ENCODE measurements at places on chromosomes 7 and 10.

DNA sequence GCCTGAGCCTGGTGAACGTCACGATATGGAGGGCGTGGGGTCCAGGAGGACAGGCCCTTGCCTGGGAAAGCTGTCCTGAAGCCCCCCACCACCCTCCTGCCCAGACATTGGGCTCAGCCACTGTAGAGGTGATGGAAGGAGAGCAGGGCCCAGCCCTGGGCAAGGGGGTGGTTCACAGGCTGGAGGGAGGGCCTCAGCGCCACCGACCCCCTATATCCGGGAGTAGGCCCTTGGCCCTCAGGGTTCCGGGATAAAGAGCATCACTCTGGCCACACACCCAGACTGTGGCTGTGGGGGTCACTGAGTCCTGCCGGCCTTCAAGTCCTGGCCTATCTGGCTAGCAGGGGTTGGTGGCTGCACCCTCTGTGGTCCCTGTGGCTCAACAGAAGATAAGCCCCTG lies 55.3 kb upstream of the GTF2IRD1 start:
- DNase-seq, result no peak

DNA sequence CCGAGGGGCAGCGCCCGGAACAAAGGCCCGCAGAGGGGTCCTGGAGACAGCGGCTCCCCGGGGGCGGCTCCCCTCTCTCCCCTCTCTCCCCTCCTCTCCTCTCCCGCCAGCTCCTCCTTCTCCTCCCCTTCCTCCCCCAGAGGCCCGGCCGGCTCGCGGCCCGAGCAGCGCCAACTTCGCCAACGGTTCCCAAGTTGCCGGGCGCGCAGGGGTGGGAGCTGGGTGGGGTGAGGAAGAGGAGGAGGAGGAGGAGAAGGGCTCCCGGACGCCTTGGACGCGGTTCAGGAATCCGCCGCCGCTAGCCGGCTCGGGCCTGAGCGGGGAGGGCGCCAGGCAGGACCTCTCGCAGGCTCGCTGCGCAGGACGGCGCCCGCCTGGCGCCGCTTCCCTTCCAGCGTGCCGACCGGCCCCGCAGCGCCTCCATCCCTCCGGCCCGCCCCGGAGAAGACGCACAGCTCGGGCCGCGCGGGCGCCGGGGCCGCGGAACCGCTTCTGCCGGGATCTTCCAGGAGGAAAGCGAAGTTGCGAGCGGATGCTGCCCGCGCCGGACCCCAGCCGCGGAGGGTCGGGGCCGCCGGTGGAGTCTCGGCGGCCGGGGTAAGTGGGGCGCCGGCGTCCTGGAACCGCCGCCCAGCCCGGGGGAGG lies at the start of gene CHST3:
Gene CHST3 (plus strand): TSS at position 298 of the 645 bp plus-strand sequence. CDS start 41,448 bp downstream, outside the sequence.
- no peak for DNase-seq

- no peak for DNase-seq
Observed at GRCh38 chr7:44094883-44095592, 9.1 kb upstream of the AEBP1 start.

- no peak for DNase-seq
Observed at GRCh38 chr10:113617086-113617485, 46.8 kb downstream of the NRAP start.

GRCh38 chr10:59337201-59337652 lies 25.1 kb downstream of the FAM13C start:
- no peak for DNase-seq

- DNase-seq, result no peak
Observed at GRCh38 chr10:101837748-101838147, 5.9 kb downstream of the KCNIP2 start.

GRCh38 chr7:142942746-142943145 lies 3.5 kb downstream of the LLCFC1 start:
- DNase-seq, result no peak

- no peak for DNase-seq
Observed at GRCh38 chr10:70118196-70118595, 14.4 kb downstream of the AIFM2 start.

DNA sequence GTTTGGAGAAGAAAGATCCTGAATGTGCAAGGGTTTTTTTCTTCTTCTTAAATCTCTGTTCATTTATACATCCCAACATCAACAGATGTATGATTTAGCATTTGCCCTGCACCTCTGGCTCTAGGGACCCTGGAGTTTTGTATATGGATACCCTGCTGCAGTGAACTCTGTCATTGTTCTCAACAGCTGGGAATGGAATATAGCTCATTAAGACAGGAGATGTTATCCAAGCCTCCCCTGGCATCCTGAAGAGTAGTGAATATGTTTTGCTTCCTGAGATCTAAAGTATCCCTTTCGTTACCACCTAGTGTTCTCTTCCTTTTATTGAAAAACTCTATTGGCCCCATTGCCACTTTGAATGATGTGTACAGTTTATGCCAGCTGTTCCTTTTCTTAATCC lies 275.9 kb downstream of the EXOC4 start:
- no peak for DNase-seq

GRCh38 chr10:112859793-112860192 lies 90.3 kb upstream of the TCF7L2 start:
- DNase-seq, result no peak

DNA sequence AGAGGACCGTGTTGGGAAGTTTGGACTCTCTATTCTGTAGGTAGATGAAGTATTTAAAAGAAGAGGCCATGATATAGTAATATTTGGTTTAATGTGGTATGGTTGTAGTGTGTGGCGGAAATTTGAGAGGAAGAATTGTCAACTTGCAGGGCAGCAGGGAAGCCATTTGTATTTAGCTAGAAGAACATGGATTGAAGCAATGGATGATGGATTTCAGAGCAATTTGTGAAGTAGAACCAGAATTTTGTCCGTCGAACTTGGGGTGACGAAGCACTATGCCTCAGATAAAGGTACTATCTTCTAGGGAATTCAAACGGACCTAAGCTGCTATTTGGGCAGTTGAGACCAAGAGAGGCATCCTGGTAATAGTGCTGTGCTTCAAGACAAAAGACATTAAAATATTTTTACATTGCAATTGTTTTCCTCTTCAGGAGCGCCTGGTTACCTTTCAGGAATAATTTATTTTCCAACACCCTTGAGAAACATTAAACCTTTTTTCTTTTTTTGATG lies 615 bp upstream of the WBP1L start:
- no peak for DNase-seq

GRCh38 chr10:75431180-75432111 lies at the start of gene LRMDA:
TSS of gene LRMDA (plus strand) at chr10:75431624.
- DNase-seq, result no peak

DNA sequence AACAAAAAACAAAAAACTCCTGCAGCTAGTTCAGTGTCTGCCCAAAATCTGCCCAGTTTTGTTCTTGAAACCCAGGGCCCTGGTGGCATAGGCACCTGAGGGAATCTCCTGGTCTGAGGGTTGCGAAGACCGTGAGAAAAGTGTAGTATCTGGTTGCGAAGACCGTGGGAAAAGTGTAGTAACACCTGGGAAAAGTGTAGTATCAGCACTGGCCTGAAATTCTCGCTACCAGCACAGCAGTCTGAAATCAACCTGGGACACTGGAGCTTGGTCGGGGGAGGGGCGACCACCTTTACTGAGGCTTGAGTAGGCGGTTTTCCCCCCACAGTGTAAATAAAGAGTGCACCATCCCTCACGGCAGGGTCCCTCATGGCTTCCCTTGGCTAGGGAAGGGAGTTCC lies 82.5 kb upstream of the SP4 start:
- no peak for DNase-seq

DNA sequence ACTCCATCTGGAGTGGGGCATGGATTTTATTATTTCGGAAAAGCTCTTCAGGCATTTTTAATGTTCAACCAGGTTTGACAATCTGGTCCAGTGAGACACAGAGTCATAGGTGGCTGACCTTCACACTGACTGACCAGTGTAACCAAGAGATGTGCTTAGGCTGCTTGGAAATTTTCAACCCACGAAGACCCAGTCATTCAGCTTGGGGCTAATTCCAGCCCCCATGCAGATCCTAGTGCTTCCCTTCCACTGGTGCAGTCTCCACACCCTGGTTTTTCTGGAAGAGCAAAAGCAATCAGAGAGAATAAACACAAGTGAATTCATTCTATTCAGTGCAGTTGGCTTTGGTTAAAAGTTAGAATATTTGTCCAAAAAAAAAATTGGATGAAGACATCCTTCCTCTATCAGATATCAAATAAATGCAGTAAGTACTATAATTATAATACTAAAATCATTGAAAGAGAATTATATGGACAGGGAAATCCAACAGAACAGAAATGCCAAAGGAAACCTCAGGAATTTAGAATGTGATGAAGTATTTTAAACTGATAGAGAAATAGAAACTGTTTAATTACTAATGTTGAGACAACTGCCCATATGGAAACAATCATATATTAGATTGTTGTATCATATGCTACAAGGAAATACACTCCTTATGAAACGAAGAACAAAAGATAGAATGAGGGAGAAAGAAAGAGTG lies 178.0 kb downstream of the NPSR1 start:
- DNase-seq, result no peak

DNA sequence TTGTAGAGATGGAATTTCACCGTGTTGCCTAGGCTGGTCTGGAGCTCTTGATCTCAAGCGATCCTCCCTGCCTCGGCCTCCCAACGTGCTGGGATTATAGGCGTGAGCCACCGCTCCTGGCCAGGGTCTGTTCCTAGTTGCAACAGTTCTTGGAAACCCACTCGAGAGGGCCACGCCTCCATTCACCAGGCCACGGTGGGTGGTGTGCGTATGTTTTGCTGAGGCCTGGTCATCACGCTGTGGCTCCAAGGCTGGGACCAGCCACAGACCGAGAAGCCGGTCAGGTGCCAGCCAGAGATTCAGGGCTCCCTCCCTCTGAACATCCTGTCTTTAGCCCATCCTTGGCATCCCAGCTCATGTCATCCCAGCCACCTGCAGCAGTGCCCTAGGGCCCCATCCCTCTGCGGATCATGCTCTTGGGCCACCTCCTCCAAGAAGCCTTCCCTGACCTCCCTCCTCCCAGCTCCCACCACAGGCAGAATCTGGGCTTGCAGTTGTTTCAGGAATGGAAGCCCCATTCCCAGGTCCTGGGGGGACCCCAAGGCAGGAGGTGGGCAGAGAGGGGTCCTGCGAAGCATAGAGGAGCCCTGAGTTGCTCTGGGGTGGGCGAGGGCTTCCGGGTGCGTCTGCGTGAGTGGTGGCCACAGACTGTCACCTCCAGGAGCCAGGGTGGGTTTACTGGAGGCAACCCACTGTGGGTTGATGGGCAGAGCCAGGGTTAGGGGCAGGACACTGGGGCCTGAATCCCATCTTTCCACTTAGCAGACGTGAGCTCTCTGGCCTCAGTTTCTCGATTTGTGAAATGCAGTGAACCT lies 5.2 kb downstream of the LAT2 start:
- DNase-seq, result no peak

DNA sequence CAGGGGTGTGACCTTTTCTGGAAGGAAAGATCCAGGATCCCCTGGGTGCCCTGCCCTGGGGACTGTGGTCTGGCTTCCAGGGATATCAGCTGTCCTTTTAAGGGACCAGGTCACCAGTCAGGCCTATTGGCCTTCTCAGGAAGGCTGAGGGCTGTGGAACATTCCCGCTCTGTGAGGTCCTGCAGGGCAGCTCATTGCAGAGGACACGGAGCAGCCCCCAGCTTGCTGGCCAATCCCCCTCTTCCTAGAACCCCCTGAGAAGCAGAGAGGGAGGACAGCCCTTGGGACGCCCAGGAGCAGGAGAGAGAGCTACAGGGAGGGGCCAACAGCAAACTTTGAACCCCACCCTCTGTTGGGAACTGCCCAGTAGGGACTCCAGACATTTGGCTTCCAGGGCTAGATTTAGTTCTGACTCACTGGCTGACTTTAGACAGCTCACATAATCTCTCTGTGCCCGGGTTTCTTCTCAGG lies 67.9 kb upstream of the COL13A1 start:
- DNase-seq, result no peak

GRCh38 chr10:3398825-3399646 lies 226.5 kb upstream of the PITRM1 start:
- DNase-seq, result no peak

DNA sequence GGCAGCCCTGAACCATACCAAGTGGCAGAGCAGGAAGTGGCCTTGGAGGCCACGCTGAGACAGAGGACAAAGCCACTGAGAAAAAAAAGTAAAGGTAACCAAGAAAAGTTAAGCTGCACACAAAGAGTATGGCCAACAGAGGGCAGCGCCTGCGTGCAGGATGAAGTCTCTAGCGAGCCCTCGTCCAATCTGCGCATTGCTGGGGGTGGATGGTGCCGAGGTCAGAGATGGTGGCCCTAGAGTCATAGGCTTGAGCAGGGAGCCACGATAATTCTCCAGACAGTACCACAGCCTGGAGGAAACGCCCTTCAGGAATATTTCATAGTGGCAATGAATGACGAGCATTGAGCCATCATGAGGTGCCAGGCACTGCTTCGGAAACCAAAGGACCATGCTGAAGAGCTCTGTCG lies 9.7 kb downstream of the ATP6V0E2 start:
- no peak for DNase-seq

DNA sequence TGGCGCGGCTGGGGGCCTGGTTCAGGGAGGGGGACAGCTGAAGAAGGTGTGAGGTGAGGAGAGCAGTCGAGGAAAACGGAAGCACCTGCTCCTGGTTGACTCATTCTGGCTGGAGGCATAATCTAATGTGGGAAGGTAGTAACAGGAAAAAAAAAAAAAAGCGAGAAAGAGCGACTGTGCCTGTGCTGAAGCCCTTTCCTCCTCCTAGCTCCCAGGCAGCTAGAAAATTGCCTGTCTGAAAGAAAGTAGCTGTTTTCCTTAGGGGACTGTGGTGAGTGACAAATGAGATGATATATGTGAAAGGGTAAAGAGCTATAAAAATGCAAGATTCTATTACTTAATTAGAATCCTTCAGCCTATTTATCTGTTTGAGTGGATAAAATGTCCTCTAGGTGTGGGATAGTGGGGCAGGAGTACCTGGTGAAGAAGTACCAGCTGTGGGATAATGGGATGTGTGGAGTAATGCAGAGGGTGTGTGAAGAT lies 4.9 kb upstream of the MEST start:
- DNase-seq, result no peak

DNA sequence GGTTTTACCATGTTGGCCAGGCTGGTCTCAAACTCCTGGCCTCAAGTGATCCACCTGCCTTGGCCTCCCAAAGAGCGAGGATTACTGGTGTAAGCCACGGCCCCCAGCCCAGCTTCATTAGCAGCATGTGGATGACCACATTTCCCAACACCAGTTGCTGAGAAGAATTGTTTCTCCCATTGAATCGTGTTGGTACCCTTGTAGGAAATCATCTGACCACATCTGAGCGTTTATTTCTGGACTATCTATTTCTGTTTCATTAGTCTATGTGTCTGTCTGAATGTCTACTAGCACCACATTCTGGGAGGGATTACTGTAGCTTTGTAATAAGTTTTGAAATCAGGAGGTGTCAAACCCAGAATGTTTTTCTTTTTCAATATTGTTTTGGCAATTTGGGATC lies 89.6 kb downstream of the LCOR start:
- no peak for DNase-seq

GRCh38 chr10:1056326-1057105 lies at the start of gene WDR37:
TSS of gene WDR37 (plus strand) at chr10:1056385. CDS start at chr10:1072156, 15,771 bp downstream.
- peak; percentile 85 for DNase-seq

- no peak for DNase-seq
Observed at GRCh38 chr7:29077854-29078253, 68.5 kb downstream of the CPVL start.

DNA sequence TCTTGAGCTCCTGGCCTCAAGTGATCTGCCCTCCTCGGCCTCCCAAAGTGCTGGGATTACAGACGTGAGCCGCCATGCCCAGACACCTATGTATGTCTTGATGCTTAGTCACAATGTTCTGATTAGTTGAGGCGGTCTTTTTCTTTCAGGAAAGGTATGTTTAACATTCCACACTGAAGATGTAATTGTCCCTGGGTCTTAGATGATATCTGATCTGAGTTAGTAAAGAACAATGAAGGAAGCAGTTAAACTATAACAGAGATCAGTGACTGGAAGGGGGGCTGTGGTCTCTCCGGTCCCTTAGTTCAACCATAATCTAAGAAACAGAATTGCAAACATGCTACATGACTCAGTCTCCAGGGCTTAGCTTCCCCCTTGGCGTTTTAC lies 31.5 kb upstream of the SH2D4B start:
- no peak for DNase-seq

All from stimulated activated CD8-positive, alpha-beta memory T cell treated with anti-CD3 and anti-CD28 coated beads, Interleukin-4, amount 100 ng/mL, for 24 hours (primary cell).